NCI-H2171 treated with DMSO at 0.1 percent for 48 hours (cell line): ENCODE measurements at places on chromosomes 11 and 22.

DNA sequence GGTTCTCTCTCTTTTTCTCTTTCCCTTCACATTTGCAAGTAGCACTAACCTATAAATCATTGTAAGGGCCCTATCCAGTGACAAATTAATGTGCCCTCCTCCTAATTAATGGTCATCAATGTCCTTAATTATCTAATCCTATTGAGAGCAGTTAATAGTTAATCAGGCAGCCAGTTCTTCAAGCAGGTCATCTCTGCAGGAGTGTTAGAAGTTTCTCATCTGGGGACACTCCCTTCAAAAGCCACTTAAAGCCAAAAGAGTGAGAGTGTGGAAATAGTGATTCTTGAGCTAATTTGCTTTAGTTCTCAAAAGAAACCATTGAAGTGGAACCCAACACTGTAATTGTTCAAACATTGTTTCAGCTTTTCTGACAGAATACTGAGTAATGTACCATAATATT, 141.6 kb downstream of the ELP4 start:
- DNase-seq, result no peak

DNA sequence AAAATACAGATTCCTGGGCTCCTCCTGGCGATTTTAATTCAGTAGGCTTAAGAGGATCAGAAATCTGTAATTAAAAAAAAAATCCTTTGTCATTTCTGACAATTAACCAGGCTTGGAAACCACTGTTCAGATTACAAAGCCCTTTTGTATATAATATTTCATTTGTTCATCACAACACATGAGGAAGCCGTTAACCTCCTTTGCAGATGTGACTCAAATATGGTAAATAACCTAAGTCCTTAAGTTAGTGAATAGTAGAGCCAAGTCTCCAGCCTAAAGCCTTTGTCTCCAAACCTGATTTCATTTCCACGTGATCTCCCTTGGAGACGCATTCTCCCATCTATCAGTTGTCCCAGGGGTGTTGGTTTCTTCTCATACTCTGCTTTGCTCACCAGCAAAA, 67.6 kb downstream of the UBASH3B start:
- no peak for DNase-seq

- DNase-seq, result no peak
Observed at GRCh38 chr11:119842731-119843130, 113.7 kb upstream of the NECTIN1 start.

DNA sequence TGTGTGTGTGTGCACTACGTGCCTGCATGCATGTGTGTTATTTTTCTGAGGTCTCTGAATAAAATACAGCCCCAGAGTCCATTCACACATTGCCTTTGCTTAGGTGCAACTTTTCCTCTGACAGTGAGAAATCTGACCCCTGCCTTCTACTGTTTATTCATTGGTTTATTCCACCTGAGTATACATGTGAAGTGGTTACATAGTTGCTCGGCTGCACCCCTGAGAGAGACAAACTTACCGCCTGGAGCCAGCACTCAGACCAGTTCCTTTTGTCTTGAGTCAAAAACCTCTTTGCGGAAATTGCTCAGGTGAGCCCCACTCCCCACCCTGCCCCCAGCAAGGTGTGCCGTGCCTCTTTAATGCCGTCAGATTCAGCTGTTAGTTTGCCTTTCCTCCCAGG, 363.6 kb downstream of the BRD1 start:
- no peak for DNase-seq

DNA sequence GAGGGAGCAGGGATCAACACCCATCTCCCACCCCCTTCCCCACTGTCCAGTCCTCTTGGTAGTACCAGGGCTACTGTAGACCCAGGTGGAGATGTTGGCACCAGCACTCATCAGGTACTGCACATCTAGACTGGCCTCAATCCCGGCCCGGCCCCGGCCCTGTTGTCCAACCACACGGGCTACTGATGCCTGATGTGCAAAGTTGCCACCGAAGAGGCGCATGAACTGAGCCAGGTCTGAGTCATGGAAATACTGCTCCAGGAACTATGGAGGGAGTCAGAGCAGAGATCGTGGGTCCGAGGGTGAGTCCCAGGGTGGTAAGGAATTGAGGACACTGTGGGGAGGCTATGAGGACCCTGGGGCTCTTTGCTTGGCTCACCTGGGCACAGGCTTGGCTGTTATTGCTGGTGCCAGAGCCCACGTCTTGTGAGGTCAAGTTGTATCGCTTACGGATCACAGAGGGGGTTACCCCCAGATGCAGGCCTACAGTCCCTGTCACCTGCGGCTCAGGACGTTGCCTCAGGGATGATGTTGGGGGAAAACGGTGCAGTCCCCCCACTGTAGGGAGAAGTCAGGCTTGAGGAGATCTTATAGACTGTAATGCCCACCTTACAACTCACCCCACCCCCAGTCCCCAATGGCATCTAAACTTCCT, 2.5 kb downstream of the TPP1 start:
- DNase-seq, result no peak
